T-cell (primary cell): ENCODE measurements at places on chromosomes 4 and X. TPM values are rescaled to one million over a fixed set of nuclear protein-coding genes. Genes with fewer than 3 reads are reported as not detected.

Gene IL15
- 4.1 TPM for total RNA-seq

Gene F8A3
- 16.8 TPM for total RNA-seq

Gene EMCN
- total RNA-seq: not detected

DNA sequence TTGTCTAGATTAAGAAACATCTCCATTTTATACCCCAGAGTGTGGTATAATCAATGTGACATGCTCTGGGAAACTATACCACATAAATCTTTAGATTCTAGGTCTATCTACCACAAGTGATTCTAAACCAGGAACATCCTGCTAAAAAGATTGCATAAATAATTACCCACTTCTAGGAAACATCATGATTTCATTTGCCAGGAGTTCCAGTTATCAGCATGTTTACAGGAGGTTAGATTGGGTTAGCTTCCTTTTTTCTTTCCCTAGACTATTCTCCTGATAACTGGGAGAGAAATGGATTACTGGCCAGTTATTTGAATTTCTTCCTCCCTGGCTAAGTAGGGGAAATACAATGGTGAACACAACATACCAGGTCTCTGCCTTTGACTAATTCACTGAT is 230.3 kb upstream of the BOD1L1 start:
- no peak overlapping the region for H3K27ac ChIP-seq
- no peaks in the 10 kb centered on the region for H3K36me3 ChIP-seq
- H3K27me3 ChIP-seq: no peaks in the 10 kb centered on the region

- H3K4me1 ChIP-seq: peaks cover 2% of the 10 kb centered on the region
- DNase-seq: no peak
- H3K36me3 ChIP-seq: no peaks in the 10 kb centered on the region
- no peaks in the 10 kb centered on the region for H3K27me3 ChIP-seq
- H3K4me3 ChIP-seq: no peak overlapping the region
Observed at GRCh38 chrX:153499876-153500275, 5.1 kb downstream of the BGN start.

DNA sequence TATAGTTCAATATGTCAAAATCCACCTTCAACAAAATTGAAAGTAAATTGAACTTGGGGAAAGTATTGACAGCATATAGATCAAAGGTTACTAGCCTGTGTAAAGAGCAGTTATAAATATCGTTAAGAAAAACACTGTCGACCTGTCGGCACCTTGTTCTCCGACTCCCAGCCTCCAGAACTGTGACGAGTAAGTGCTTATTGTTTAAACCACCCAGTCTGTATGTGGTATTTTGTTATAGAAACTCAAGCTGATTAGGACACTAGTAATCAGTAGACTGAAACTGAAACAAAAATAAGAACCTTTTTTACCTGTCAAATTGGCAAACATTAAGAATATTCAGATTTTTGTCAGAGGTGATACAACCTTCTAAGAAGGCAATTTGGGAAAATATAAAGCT is 17.0 kb downstream of the HTT start:
- H3K4me1 ChIP-seq: no peaks in the 10 kb centered on the region
- no peaks in the 10 kb centered on the region for H3K27me3 ChIP-seq
- H3K27ac ChIP-seq: no peak overlapping the region
- peaks cover 35% of the 10 kb centered on the region for H3K36me3 ChIP-seq
- no peak overlapping the region for H3K4me3 ChIP-seq
- no peak for DNase-seq

GRCh38 chr4:53015681-53016080 is 153.6 kb downstream of the RASL11B start:
- no peaks in the 10 kb centered on the region for H3K27me3 ChIP-seq
- DNase-seq: no peak
- H3K4me3 ChIP-seq: no peak overlapping the region
- H3K27ac ChIP-seq: no peak overlapping the region

GRCh38 chr4:121728066-121728465 is 31.3 kb upstream of the ANXA5 start:
- no peaks in the 10 kb centered on the region for H3K36me3 ChIP-seq
- DNase-seq: no peak
- H3K4me3 ChIP-seq: no peak overlapping the region
- no peak overlapping the region for H3K27ac ChIP-seq
- H3K4me1 ChIP-seq: no peaks in the 10 kb centered on the region
- no peaks in the 10 kb centered on the region for H3K27me3 ChIP-seq

DNA sequence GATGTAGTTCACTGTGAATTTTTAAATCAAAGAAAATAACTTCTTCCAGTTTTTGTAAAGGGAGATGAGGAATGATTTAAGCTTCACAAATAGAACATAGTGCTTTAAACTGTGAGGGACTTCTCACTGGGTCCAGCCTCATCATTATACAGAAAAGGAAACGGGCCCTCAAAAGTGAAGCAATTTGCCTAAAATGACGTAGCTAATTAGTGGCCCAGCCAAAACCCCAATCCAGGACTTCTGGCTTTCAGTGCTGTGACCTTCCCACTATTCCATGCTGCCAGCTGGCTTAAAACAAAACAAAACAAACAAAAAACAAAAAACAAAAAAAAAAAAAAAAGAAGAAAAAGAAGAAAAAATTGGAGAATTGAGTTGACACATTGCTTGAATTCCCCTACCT is 45.0 kb upstream of the STOX2 start:
- no peak overlapping the region for H3K4me3 ChIP-seq
- H3K27ac ChIP-seq: no peak overlapping the region
- H3K4me1 ChIP-seq: no peaks in the 10 kb centered on the region
- no peaks in the 10 kb centered on the region for H3K27me3 ChIP-seq
- DNase-seq: no peak
- no peaks in the 10 kb centered on the region for H3K36me3 ChIP-seq

DNA sequence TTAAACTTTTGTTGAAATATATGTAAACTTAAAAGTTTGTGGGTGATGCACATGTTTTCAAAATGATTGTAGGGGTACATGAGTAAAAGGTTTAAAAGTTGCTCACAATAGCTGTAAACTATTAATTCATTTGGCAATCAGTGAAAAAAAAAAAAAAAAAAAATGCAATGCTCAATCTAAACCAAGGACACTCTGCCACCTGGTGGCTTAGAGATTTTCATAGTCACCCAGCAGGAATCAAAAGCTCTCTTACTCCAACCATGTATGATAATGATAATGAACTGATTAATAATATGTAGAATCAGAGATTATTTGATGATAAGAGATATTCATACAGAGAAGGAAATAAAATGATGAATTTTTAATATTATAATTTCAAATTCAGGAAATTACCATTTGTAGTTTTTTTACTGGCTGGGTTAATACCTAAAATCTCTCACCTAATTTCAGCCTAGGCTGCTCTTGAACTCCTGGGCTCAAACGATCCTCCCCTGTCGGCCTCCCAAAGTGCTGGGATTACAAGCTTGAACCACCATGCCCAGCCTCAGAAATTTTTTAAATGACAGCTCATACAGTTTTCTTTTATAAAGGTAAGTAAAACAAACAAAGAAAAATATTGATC is 46.9 kb upstream of the SLC25A4 start:
- no peak for DNase-seq
- no peak overlapping the region for H3K27ac ChIP-seq
- H3K36me3 ChIP-seq: no peaks in the 10 kb centered on the region
- no peak overlapping the region for H3K4me3 ChIP-seq
- H3K27me3 ChIP-seq: peaks cover 25% of the 10 kb centered on the region
- no peaks in the 10 kb centered on the region for H3K4me1 ChIP-seq

DNA sequence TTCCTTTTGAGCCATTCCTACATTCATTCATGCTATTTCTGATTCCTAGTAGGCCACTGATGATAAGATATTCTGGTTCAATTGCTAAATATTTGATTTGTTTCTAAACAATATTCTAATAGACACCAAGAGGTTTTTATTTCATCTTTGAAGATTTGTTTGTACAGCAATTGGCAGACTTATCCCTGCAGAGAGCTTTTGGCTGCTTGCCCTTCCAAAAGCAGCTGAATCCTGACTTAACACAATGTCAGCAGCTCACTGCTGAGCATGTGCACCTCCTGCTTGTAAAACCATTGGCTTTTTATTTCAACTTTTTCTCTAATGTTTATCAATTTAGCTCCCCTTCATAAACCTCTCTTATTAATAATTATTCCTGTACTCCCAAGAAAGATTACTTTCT is 45.3 kb downstream of the MMRN1 start:
- H3K36me3 ChIP-seq: no peaks in the 10 kb centered on the region
- H3K4me3 ChIP-seq: no peak overlapping the region
- no peak for DNase-seq
- no peak overlapping the region for H3K27ac ChIP-seq
- no peaks in the 10 kb centered on the region for H3K27me3 ChIP-seq
- no peaks in the 10 kb centered on the region for H3K4me1 ChIP-seq
